ENCODE measurements at places on chromosomes 13 and 19. TPM values are rescaled to one million over a fixed set of nuclear protein-coding genes. Genes with fewer than 3 reads are reported as not detected.

- DNase-seq, result no peak
Measured at GRCh38 chr19:3389876-3390371, 23.5 kb downstream of the NFIC start.

DNA sequence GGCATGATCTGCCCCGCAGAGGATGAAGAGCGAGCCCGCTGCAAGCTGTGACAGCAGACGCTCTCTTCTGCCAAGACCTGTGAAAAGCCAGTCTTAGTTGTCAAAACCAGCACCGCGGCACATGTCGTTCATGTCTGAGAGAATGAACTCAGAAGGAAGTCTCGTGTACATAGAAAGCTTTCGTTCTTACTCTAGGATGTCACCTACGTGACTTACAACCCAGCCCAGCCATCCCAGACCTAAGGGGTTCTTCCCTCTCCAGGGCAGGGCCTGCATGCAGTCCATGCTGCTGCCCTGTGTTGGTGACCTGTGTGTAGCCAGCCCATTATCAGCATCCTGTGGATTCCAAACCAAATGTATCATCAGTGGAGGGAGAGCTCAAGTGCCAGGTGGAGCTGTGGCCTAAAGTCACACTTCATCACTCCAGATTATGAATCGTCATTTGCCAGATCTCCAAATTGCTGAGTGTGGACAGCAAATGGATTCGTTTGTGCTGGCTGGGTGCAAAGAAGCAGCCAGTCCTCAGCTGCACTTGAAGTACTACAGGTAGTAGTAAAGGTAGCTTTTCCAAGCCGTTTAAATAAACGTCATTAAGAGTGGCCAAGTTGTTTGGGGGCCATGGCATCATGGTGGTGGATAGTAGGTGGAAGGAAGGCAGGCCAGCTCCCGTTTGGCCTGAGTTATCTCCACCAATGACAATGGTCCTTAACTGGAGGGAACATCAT is 73.9 kb upstream of the GPR183 start:
- DNase-seq, result no peak

ZNF414 gene
- 47.5 TPM for total RNA-seq

LILRA1 gene
- total RNA-seq, result not detected

- no peak for DNase-seq
Measured at GRCh38 chr13:38419312-38419873, 69.7 kb downstream of the UFM1 start.

NLRP8 gene
- not detected for total RNA-seq

DNA sequence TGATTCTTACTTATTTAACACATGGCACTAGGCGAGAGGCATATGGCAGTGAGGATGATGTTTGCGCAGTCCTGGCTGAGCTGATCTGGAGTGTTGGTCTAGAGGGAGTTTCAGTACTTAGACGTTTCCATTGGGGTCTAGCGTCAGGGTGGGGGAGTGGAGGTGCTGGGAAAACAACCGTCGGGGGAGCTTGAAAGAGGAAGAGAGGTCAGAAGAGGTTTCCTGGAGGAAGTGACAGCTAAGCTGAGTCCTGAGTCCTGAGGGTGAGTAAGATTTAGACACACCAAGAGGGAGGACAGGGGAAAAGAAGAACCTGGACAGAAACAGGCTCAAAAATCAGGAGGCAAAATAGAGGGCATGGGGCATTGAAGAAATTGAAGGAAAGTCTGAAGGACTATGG is 81.4 kb downstream of the ALOX5AP start:
- DNase-seq, result no peak

DNA sequence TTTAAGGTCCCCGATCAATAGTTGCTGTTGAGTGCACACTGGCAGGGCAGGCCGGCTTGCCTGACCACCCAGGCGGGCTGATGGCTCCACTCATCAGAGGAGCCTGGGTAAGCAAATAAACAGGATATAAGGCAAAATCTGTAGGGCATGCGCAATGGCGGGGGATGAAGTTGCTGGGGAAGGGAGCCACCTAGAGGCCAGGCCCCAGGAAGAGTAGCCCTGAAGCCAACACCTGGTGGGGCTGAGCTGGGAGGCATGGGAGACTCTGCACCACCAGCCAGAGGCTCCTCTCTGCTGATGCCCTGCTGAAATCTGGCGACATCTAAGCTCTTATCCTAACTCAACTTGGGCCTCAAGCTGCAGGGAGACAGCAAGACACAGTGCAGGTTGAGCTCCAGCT is 324.3 kb downstream of the ZNF536 start:
- peak; percentile 10 for DNase-seq

GGN gene
- total RNA-seq, result 0.74 TPM

GRCh38 chr13:39577838-39578491 is 25.0 kb downstream of the LHFPL6 start:
- DNase-seq, result peak; percentile 57

DUS3L gene
- total RNA-seq, result 59.6 TPM

GPR12 gene
- total RNA-seq, result not detected
